Substantia nigra (tissue), 51 donors: ENCODE measurements at places on chromosomes 12 and 14.

DNA sequence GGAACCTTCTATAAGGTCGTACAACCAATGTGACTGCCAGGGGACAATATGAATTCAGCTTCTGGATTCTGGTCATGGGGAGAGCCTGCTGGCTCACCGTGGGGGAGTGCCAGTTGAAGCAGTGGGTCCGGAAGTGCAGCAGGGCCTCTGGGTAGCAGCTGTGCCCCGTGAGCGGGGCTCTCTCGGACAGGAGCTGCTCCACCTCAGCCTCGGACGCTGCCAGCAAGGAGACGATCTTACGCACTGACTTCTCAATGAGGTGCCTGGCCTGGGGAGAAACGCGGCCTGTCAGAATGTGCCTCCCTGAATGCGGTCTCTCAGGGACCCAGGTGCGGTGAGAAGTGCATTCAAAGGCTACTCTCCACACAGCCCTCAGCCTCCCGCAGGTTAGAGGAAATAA, 42.0 kb downstream of the LGMN start:
- no peak for DNase-seq

DNA sequence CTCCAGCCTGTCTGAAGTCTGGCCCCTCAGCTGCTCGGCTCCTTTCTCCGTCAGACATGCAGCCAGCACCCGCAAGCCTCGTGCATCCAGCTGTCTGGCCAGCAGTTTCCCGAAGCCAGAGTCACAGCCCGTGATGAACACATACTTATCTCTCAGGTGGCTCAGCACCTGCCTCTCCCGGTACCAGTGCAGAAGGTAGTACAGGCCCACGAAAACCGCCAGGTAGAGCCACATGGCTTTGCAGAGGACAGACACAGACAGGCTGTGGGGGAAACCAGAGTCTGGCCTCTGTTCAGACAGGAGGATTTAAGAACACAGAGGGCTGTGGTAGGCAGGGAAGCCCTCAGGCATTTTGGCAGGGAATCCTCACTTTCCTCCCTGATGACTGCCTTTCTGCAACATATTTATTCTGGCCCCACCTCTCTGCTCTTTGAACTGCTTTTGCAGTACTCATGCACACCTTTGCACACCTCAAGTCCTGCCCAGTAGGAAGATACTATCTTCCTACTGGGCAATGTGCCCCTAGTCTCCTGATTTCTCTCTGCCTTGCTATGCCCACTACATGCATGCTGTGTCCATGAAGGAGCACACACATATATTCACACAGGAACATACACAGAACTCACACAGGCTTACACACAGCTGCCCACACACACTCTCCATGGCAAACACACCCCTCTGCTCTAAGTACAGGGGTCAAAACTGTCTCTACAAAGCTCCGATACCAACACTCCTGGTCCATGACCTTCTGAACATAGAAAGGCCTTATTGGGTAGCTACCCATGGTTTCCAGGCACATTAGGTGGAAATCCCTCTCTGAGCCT, at the start of gene RDH16:
TSS of gene RDH16 (minus strand) at position 380 of the 824 bp plus-strand sequence. CDS start at position 234, 146 bp downstream.
- no peak for DNase-seq

GRCh38 chr12:45223868-45224267, 8.0 kb downstream of the ANO6 start:
- DNase-seq = no peak

- DNase-seq = no peak
Measured at GRCh38 chr14:89252887-89253532, 164.0 kb downstream of the FOXN3 start.

DNA sequence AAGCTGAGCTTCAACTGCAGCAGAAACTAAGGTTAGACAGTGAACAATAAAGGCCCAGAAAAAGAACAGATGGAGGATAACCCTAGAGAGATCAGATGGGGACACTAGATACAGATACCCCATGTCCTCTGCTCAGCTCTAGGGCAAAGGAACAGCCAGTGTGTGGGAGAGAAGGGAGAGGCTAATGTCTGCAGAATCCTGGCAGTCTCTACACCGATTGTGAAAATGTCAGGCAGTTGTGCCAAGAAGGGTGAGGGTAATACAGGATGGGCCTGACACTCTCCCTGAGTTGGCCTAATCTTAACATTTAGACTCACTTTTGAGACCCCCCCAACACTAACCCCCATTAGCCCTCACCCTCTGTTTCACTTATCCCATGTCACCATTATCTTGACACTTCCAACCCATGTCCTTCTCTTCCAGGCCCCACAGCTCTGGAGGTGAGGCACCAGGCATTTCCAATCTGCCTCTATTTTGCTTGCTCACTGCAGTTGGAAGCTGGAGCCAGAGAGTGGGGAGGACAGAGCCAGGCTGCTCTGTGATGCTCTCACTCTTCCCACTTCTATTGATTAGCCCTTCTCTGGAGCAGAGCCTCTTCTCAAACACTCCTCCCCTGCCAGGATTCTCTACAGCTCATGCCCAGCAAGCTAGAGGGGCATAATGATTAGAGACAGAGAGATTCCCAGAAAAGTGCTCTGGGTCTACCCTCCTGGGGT, 3.0 kb upstream of the BLOC1S1 start:
- no peak for DNase-seq

DNA sequence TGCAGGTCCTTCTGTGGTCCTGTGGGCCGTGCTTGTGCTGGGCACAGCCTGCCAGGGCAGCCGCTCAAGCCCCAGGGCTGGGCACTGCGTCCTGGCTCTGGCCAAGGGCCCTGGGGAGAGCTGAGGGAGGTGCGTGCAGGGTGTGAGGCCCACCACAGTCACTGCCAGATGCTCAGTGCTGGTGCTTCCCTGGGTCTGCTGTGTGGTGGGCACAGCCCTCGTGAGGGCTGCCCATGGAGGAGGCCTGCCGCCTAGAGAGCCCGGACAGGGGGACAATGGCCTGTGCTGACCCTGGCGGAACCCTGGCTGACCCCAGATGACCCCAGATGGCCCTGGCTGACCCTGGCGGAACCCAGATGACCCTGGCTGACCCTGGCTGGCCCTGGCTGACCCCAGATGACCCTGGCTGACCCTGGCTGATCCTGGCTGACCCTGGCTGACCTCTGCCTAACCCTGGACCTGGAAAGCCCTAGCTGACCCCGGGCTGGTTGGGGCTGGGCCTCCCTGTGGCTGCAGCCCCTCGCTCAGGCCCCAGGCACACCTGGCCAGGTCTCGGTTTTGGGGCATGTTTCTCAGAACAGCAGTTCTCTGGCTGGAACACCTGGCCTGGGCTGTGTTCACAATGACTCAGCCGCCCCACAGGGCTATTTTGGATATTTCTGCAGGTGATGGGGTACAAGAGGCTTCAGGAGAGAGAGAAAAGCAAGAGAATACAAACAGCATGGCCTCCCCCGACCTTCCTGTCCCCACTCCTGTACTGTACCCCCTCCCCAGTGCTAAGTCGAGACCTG, 55.4 kb downstream of the TMEM121 start:
- DNase-seq = no peak

DNA sequence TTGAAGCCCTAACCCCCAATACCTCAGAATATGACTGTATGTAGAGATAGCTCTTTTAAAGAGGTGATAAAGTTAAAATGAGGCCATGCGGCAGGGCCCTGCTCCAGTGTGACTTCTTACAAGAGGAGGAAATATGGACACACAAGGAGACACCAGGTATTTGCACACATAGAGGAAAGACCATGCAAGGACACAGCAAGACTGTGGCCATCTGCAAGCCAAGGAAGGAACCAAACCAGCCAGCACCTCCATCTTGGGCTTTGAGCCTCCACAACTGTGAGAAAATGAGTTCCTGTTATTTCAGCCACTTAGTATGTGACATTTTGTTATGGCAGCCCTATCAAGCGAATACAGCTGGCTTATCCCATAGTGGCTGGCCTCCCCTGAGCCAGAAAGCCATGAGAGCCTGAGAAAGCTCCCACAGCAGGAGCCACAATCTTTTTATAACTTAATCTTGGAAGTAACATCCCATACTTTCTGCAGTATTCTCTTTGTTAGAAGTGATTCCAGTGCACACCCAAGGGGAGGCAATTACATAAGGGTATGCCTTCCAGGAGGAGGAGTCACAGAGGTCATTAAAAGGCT, 48.0 kb downstream of the TGFB3 start:
- DNase-seq = no peak

- DNase-seq = no peak
Measured at GRCh38 chr12:12925388-12925787, 26.6 kb downstream of the GPRC5D start.

GRCh38 chr12:113040722-113041171, 15.8 kb upstream of the DTX1 start:
- no peak for DNase-seq

- no peak for DNase-seq
Measured at GRCh38 chr14:52241087-52241793, 26.3 kb upstream of the PTGDR start.

GRCh38 chr14:42149609-42150261, 543.1 kb downstream of the LRFN5 start:
- no peak for DNase-seq

DNA sequence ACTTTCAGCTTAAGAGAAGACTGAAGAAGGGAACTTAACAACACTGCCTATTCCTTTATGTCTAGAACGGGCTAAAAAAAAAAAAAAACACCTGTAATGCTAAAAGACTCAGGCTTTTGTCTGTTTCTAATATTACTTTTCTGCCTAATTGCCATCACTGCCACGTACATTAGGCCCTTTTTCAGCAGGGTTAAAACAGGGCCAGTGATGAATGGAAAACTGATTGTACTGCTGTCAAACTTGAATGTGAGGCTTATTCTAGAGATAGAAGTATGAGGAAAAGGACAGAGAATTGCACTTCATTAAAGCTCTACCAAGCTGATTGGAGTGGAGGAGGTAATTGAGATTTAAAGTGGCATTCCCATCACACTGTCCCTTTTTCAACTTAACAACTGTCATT, 535.8 kb downstream of the PRKD1 start:
- DNase-seq = no peak

GRCh38 chr12:49451468-49452259, 84.4 kb downstream of the SPATS2 start:
- no peak for DNase-seq

GRCh38 chr14:59481871-59482540, 2.2 kb downstream of the L3HYPDH start:
- no peak for DNase-seq

DNA sequence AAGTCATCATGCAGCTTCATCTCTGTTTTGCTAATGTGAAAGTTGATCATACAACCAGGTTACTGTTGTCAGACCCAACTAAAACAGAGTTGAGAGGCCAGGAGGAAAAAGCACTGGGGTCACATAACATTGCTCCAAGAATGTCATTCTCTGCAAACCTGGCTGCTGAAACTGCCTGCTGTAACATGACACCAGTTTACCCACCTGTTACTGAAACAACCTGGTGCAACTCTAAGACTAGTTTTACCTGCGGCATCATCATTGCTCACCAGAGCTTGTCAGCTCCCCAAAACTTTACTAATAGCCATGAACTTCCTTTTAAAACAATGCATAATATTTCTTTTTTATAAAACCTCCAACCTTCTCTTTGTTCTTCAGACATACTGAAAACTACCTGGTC, 30.7 kb upstream of the DEGS2 start:
- no peak for DNase-seq

DNA sequence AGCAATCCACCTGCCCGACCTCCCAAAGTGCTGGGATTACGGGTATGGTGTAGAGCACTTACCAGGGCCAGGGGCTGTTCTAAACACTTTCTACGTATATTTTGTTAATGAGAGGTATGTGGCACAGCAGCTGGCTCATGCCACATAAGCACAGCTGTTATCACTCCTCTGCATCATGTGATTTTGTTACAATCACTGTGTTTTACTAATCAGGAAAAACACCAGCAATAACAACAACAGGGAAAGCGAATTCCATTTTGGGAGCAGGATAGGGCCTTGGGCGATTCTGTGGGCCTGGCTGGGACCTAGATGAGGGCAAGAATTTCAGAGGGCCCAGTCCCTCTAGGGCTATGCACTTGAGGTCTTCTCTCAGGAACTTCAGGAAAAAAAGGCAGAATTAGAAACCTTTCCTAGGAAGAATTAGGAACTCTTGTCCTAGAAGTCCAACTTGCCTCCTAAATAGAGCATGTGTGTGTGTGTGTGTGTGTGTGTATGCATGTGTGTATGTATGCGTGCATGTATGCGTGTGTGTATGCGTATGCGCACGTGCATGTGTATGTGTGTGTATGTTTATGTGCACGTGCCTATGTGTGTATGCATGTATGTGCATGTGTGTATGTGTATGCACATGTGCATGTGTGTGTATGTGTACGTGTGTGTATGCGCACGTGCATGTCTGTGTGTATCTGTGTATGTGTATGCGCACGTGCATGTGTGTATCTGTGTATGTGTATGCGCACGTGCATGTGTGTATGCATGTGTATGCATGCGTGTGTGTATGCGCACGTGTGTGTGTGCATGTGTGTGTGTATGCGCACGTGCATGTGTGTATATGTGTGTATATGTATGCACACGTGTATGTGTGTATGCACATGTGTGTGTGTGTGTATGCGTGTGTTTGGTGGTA, 41.8 kb upstream of the CORO1C start:
- DNase-seq = no peak

DNA sequence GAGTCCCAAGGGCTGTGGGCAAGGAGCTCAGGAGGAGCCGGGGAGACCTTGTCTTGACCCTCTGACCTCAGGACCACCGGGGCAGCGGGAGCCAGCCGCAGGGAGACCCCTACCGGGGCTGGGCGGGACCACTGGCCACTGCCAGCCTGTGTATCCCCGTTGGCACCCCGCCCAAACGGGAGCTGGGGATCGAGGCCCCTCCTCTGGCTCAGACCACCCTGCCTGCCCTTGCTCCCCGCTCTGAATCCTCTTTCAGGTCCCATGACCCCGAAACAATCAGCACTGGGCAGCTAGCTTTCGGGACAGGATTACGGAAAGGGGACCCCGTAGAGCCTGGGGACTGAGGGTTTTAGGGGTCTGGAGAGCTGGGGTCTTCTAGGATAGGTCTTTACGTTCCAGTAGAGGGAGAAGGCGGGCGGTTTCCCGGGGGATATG, 1.3 kb downstream of the GLI1 start:
- no peak for DNase-seq

GRCh38 chr14:54627540-54628363, 60.8 kb downstream of the SAMD4A start:
- peak; percentile 10 for DNase-seq

DNA sequence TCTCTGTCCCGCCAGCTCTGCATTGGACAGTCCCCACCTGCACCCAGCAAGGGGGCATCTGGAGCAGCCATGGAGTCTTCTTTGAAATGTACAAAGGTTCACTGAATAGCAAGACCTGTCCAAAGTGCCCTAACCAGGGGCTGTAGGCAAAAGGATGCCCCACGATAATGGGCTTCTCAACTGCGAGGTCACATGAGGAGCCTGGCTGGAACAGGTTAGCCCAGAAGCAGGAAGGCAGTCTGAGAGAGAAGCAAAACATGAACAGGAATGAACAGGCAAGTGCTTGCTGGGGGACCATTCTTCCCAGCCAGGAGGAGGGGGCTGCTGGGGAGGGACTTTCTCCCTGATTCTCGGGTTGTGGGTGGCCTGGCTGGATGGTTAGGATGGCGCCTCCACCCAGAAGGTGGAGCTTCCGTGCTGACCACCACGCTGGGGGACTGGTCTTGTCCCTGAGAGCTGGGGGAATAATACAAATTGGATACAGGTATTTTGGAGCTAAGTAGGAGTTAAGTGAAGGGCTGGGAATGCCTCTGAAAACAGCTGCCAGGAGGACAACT, 7.1 kb downstream of the KRT85 start:
- DNase-seq = no peak

- DNase-seq = no peak
Measured at GRCh38 chr12:39764944-39765560, 145.4 kb upstream of the ABCD2 start.
